Naive thymus-derived CD4-positive, alpha-beta T cell (primary cell): ENCODE measurements at places on chromosomes 7 and 10. TPM values are rescaled to one million over a fixed set of nuclear protein-coding genes. Genes with fewer than 3 reads are reported as not detected.

Gene MYH16
- not detected in 2 replicates for total RNA-seq

GRCh38 chr10:132538031-132538789 lies 623 bp downstream of the INPP5A start:
- no peaks in the 10 kb centered on the region for H3K36me3 ChIP-seq
- peaks cover 11% of the 10 kb centered on the region for H3K4me1 ChIP-seq
- peak overlapping the region; percentile 74 for H3K4me3 ChIP-seq

DNA sequence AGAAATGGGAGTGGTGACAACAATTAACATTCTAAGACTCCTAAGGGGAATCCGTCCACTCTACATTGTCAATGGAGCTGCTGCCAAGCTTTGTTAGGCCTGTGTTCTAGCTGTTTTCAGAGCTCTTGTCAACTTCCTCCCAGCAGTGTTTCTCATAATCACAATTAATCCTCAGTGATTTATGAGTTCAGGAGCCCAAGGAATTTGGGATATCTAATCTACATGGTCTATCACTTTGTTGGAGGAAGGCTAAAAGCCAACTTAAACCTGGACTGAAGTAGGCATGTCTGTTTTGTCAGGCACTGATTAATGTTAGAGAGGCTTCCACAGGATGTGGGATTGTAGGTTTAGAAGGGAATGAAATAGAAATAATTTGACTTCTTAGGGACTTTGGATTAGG lies 10.2 kb upstream of the OR2F2 start:
- no peaks in the 10 kb centered on the region for H3K36me3 ChIP-seq
- H3K27ac ChIP-seq: no peak overlapping the region
- H3K4me1 ChIP-seq: no peaks in the 10 kb centered on the region
- H3K4me3 ChIP-seq: no peak overlapping the region
- H3K27me3 ChIP-seq: peaks cover 3% of the 10 kb centered on the region

Gene SKIDA1
- 0.17 TPM for total RNA-seq

Gene ABCC2
- 1.3 and 1.5 TPM in 2 replicates for total RNA-seq

GRCh38 chr7:157430721-157431120 lies 93.9 kb downstream of the DNAJB6 start:
- DNase-seq: no peak
- no peaks in the 10 kb centered on the region for H3K36me3 ChIP-seq
- H3K27me3 ChIP-seq: no peaks in the 10 kb centered on the region
- no peak overlapping the region for H3K4me3 ChIP-seq

GRCh38 chr7:71896535-71896934 lies 515.6 kb downstream of the CALN1 start:
- no peak for DNase-seq
- H3K36me3 ChIP-seq: no peaks in the 10 kb centered on the region
- H3K27me3 ChIP-seq: no peaks in the 10 kb centered on the region
- H3K4me1 ChIP-seq: no peaks in the 10 kb centered on the region
- H3K27ac ChIP-seq: no peak overlapping the region

DNA sequence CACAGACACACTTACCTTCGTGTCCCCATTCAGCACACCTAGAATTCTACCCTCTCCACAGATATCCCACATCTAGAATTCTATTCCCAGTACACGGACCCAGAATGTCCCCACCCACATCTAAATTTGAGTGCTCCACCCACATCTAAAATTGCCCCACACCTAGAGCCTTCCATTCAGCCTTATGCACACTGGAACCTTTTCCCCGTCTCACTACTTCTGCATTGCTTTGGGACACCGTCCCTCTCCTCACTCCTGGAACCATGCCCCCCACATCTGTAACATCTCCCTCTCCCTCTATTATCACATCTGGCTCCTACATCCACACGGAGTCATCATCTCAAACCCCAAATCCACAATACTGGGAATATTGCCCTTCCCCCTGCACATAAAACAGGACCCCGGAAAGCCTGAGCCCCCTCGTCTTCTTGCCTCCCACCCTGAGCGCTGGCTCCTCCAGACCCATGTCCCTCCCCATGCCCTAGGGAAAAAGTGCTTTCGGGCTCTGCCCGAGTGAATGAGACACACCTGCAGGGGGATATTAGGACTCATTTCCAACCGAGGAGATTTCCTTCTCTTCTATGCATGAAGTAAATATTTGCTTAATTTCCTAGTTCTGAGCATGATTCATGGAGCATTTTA lies 125.8 kb upstream of the UNC5B start:
- H3K27me3 ChIP-seq: no peaks in the 10 kb centered on the region
- no peak overlapping the region for H3K4me3 ChIP-seq
- no peak for DNase-seq

DNA sequence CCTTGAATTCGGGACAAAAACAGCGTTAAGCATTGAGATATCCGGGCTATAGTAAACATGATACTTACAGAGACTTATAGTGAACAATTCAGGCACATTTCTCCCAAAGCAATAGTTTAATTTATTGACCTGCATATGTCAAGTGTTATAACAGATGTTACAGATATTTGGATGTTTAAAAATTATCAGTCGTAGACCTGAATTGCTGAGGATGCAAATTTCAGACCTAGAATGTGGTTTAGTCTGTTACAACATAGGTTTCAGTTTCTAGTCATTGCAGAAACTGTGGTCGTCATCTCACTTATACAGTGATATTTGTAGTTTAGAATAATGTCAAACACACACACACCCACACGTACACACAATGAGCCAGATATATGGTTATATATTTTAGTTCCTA lies 85.2 kb downstream of the VTI1A start:
- no peaks in the 10 kb centered on the region for H3K27me3 ChIP-seq
- no peak overlapping the region for H3K27ac ChIP-seq
- no peak overlapping the region for H3K4me3 ChIP-seq
- no peaks in the 10 kb centered on the region for H3K4me1 ChIP-seq

GRCh38 chr10:21352886-21353285 lies 172.6 kb downstream of the SKIDA1 start:
- no peak for DNase-seq
- H3K27me3 ChIP-seq: no peaks in the 10 kb centered on the region
- H3K4me1 ChIP-seq: no peaks in the 10 kb centered on the region

DNA sequence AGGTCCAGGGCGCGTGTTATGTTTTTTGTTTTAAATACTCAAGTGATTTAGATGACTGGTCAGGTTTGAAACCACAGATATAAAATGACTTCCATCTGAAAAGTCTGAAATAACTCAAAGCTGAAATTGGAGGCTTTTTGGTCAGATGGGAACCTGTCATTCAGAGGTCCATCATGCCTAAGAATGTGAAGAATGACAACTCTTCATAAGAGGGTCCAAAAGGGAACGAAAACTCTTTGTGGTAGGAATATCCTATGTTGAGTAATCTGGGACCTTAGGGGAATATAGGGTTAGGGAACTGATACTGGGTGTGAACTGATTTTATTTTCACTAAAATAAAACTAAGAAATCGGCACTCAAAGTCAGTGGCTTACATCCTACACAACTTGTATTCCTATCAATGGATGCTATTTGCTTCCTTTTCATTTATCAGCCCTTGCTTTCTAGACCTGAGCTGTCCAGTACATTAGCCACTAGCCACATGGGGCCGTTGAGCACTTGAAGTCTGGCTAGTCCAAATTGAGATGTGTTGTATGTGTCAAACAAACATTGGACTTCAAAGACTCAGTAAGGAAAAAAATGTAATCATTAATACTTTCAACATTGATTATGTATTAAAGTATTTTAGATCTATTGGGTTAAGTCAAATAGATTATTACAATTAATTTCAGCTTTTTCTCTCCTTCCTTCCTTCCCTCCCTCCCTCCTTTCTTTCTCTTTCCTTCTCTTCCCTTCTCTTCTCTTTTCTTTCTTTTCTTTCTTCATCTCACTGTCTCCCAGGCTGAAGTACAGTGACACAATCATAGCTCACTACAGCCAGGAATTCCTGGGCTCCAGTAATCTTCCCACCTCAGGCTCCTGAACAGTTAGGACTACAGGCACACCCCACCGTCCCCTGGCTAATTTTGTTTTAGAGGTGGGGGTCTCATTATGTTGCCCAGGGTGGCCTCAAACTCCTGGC lies 56.5 kb upstream of the KDM7A start:
- no peaks in the 10 kb centered on the region for H3K36me3 ChIP-seq
- H3K27me3 ChIP-seq: no peaks in the 10 kb centered on the region
- no peak for DNase-seq
- H3K4me1 ChIP-seq: peaks cover 19% of the 10 kb centered on the region
- H3K4me3 ChIP-seq: no peak overlapping the region

Gene IFRD1
- 63.2 TPM for total RNA-seq

Gene UPK3B
- 4.2 TPM for total RNA-seq

Gene FGFBP3
- total RNA-seq: 2.1 TPM

Gene CCDC172
- not detected for total RNA-seq

Gene PRSS37
- not detected for total RNA-seq

- H3K36me3 ChIP-seq: no peaks in the 10 kb centered on the region
- DNase-seq: no peak
- no peak overlapping the region for H3K4me3 ChIP-seq
- no peaks in the 10 kb centered on the region for H3K4me1 ChIP-seq
These were observed 551.8 kb upstream of the GALNT17 start for GRCh38 chr7:70580161-70580560.

DNA sequence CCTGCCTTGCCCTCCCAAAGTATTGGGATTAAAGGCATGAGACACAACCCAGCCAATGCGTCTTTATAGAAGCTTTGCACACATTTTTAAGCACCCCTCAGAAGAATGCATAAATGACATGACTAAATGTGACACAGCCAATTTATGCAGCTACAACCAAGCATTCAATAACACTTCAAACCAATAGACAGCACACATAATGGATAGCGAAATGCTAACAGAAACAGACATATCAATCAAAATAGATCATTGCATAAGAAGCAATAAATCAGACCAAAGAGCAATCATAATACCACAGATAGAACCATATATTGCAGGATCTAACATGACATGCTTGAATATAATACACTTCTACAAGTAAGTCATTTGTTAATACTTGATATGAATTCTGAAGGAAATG lies 34.2 kb upstream of the AKR1B1 start:
- DNase-seq: no peak
- no peak overlapping the region for H3K27ac ChIP-seq
- H3K36me3 ChIP-seq: no peaks in the 10 kb centered on the region
- no peaks in the 10 kb centered on the region for H3K27me3 ChIP-seq
- no peaks in the 10 kb centered on the region for H3K4me1 ChIP-seq

Gene APBB1IP
- total RNA-seq: 88.0 TPM

Gene CRTAC1
- not detected for total RNA-seq

- no peaks in the 10 kb centered on the region for H3K4me1 ChIP-seq
- H3K27ac ChIP-seq: no peak overlapping the region
These were observed 282.6 kb downstream of the AUTS2 start for GRCh38 chr7:69880840-69881239.

DNA sequence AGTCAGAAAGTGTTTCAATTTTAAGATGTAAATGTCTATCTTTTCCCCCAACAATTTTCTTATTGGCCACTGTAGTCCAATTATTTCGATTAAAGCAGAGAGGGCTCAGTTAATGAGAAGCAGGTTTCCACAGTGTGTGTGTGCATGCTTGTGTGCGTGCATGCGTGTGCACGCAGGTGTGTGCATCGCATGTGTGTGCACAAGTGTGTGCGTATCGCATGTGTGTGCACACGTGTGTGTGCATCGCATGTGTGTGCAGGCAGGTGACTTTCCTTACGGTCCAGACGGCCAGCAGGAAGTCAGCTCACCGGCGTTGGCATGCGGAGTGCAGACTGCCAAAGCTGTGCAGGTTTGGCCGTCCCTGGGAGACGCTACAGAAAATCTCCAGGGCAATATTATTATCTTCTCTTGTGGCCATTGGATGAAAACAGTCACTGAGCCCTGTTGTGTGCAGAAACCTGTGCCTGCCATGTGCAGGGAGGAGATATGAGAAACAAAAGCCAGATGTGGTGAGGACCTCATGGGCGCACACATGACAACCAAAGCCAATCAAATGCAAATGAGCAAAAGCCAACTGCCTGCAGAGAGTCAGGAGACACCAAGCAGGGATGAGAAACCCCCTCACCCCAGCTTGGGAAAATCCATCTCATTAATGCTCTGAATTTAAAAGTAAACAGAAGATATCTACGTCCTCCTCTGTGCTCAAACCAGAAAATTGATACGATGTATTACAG lies 70.4 kb downstream of the C10orf90 start:
- no peaks in the 10 kb centered on the region for H3K36me3 ChIP-seq
- H3K27me3 ChIP-seq: no peaks in the 10 kb centered on the region
- H3K4me3 ChIP-seq: no peak overlapping the region

Gene LRRN3
- 20.4 TPM for total RNA-seq

DNA sequence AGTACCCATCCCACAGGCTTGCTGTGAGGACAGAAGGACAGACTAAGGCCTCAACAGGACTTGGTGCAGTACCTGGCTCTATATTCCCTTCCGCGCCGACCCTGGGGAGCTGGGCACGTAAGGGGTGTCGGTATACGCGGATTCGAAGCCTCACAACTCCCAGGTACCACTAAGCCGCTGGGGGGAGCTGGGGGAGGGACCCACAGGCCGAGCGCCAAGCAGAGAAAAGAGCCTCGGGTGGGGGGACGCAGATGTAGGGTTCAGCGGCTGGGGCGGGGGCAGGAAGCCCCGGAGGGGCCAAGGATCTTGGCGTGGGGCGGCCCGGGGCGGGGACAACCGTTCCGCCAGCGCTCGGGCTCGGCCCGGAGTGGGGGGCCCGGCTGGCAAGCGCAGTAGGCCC lies 126.4 kb upstream of the ZNF746 start:
- no peaks in the 10 kb centered on the region for H3K27me3 ChIP-seq
- H3K36me3 ChIP-seq: peaks cover 8% of the 10 kb centered on the region
- peaks cover 37% of the 10 kb centered on the region for H3K4me1 ChIP-seq
- peak overlapping the region; percentile 88 for H3K4me3 ChIP-seq
- DNase-seq: peak; percentile 43

GRCh38 chr10:110033701-110034235 lies 26.0 kb downstream of the ADD3 start:
- no peaks in the 10 kb centered on the region for H3K27me3 ChIP-seq
- no peak for DNase-seq
- H3K36me3 ChIP-seq: no peaks in the 10 kb centered on the region
- H3K4me1 ChIP-seq: peaks cover 50% of the 10 kb centered on the region
- H3K27ac ChIP-seq: no peak overlapping the region

DNA sequence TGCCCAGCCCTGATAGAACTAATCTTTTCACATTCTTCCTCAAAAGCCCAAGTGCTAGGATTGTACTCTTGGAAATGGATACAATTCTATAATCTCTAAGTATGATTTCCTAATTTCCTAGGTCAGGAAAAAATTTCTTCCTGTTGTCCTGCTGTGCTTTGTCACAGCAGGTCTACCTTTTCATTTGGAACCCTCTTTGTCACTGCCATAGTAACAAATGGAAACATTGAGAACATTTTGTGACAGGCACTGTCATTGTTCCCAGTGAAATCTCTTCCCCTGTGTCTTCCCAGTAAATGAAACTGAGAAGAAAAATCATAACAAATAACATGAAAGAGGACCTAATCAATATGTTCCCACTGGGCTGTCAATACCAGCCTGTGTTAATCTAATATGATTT lies 150.9 kb upstream of the KAT6B start:
- H3K36me3 ChIP-seq: no peaks in the 10 kb centered on the region
- no peak for DNase-seq
- no peaks in the 10 kb centered on the region for H3K27me3 ChIP-seq
- no peak overlapping the region for H3K4me3 ChIP-seq
